ENCODE measurements at places on chromosomes 5 and 9.

GRCh38 chr9:15298362-15298761, 8.7 kb downstream of the TTC39B start:
- DNase-seq: no peak

DNA sequence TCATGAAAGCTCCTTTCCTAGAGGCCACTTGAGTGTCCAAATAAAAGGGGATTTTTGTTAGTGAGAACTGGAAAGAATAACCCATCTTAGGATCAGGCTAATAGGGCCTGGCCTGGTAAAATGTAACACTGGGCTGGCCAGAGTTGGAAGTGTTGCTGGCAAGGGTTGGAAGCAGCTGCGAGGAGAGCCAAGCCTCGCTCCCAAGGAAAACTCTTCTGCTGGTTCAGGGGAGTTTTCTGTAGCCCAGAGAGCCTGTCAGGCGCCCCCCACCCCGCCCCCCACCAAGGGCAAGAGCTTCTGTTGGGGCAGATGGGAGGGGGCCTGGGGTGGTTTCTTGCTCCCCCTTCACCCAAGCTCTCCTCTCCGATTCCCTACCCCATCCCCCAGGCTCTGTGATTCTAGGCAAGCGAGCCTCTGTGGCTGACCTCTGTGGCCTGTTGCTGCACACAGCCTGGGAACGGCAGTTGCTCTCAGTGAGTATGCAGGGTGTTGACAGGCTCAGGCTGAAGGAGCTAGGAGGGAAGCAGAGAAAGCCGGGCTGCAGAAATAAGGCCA, 547.8 kb downstream of the CCDC171 start:
- DNase-seq: no peak

GRCh38 chr5:34914671-34915138, 599 bp downstream of the RAD1 start:
- DNase-seq: no peak

- no peak for DNase-seq
These were observed 7.0 kb downstream of the UNC5A start for GRCh38 chr5:176817369-176817840.

- DNase-seq: no peak
These were observed 152.9 kb upstream of the NFIB start for GRCh38 chr9:14466828-14467227.

GRCh38 chr5:72364171-72364570, 44.0 kb downstream of the PTCD2 start:
- no peak for DNase-seq

- DNase-seq: no peak
These were observed 135.0 kb downstream of the MVB12B start for GRCh38 chr9:126461608-126462007.

- DNase-seq: no peak
These were observed 118.1 kb downstream of the PRDM6 start for GRCh38 chr5:123207081-123207537.

DNA sequence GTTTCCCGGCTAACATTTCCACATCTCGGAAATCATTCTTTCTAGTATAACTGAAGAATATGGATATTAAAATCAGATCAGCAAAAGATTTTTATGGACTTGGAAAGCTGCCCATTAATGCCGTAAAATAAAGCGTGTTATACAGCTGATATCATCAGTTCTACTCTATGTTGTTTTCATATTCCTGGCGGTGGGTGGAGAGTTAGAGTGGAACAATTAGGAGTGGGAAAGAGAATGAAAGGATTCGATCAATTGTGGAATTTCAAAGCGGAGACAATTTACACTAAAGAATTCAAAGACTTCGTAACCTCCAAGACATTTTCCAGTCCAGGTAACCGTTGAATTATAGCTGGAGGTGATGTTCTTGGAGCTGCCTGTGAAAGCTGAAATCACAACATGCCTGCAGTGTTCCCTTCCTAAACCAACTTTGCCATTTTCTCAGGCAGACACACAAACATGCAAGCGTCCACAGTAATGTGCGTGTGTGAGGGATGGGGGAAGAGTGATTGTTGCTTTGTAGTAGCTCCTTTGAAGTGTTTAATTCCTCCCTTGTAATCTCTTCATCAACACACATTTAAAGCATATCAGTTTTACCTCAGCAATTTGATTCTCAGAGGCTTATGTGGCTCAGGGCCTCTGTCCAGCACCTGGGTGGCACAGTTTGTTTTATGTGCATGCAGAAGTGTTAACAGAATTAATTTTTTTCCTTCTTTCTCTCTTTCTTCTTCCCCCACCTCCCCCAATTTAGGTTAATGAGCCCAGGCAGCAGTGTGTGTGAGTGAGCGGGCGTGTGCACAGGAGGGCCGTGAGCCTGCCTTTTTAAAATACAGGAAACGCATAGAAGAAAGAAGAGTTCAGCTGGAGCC, 544.1 kb downstream of the RAB3C start:
- DNase-seq: no peak

DNA sequence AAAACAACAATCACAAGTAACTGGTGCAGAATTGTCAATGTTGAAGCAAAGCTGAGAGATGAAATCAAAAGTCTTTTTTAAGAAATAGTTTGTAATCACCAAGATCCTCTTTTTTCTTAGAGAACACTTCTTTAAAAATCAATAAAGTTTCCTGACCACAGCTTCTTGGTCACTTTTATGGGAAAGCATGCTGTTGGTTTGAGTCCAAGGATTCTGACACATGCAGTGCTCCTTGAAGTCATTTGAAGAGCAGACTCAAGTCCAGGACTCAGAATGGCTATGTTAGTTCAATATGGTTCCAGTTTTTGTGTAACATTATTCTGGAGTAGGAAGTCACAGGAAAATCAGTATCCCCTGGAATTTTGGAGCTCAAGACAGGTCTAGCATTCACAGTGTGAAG, 480.6 kb downstream of the NR2F1-AS1 start:
- no peak for DNase-seq

DNA sequence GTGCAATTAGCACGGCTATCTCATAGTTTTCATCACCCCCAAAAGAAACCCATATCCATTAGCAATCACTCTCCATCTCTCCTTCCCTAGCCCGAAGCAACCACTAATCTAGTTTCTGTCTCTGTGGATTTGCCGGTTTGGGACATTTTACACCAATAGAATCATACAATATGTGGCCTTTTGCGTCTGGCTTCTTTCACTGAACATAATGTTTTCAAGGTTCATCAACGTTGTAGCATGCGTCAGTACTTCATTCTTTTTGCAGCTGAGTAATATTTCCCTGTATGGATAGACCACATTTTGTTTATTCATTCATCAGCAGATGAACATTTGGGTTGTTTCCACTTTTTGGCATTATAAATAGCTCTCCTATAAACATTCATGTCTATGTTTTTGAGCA, 75.4 kb upstream of the TBC1D2 start:
- no peak for DNase-seq

GRCh38 chr5:144232285-144232684, 61.6 kb downstream of the KCTD16 start:
- DNase-seq: no peak

DNA sequence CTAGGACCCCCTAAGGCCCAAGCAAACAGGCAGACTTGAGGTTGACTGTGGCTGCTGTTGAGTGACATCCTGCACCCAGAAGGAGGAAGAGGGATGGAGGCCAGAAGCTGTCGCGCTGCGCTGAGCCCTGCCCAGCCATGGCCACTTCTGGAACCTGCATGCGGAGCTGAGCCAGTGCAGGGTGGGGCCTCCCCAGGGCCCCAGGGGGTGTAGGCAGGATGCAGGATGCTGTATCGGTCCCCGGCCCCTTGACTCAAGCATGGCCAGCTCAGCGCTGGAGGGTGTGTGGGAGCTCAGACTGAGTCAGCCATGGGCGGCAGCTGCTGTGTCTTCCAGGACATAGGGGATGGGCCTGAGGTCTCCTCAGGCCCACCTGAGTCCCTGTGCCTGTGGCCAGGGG, 26.9 kb downstream of the GLT6D1 start:
- DNase-seq: no peak

DNA sequence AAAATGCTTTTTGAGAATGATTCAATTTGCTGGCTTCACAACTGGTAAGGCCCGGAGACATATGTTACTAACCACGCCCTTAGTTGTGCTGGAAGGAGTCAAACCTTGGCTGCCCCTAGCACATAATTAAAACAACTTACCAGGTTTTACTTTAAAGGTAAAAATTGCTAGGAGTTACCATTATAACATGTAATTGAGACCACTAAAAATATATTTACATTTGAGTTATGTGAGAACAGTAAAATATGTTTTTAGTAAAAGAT, 435.6 kb upstream of the CDH9 start:
- DNase-seq: no peak

DNA sequence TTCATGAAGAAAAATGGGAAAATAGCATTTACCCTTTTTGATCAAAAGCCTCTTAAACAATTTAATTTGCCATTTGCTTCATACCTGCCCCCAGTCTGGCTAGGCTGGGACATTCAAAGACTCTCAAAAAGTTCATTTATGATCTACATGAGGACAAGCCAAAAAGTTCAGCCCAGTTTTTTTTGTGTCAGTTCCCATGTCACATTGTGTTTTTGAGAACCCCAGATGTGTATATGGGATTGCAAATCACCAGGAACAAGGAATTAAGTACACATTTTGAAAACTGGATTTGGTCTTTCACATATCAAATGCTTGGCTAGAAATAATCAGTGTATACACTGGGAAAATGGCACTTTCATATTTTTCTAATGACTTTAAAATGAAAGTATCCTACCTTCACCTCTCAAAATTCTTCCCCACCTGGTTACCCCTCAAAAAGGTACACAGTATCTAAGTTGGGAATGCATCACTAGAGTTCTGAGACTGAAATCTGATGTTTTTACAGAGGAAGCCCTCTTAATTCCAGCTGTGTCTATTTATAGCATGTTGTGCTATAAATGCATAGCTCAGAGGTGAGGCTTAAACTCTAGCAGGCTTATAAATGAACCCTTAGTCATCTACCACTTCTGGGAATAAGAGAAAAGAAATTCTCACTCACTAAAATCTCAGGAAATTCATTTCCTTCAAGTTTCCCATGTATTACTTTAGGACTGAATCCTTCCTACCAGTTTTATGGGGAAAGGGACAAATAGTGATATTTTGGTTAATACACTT, 9.3 kb downstream of the STOM start:
- no peak for DNase-seq

DNA sequence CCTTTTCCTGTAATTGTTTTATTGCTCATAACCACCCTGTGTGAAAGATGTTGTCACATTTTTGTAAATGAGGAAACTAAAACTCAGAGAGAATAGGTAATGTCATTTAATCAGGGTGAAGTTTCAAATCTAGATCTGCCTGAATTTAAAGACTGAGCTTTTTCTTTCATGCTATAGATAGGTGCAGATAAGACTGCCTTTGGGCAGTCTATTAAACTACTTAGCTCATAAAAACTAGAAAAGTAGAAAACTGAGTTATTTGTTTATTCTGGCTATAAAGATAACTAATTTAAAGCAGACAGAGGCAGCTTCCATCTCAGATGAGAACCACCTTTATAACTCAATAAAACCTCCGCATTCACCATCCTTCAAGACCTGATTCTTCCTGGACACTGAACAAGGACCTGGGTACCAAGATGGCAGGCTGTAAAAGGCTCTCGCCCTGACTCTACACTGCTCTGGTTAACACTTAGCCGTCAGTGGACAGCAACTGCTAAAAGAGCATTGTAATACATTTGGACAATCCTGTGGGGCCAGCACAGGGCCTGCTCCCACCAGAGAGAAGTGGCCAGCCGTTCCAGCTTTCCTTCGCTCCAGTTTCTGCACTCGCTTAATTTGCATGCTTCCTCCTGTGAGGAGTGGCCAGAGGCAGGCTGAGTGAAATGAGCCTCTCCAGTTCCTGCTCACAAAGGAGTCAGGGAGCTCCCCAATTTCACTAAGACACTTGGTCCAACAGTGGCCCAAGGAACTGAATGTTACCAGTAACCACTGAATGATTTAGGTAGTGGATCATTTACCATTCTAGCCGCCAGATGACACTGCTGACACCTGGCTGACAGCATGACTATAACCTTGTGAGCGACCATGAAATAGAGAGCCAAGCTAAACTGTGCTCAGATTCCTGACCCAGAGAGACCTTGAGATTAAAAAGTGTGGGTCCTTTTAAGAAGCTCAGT, 566.4 kb downstream of the EFNA5 start:
- no peak for DNase-seq

- no peak for DNase-seq
These were observed 34.6 kb downstream of the RXRA start for GRCh38 chr9:134360897-134361296.

- DNase-seq: no peak
These were observed 107.0 kb downstream of the GPBP1 start for GRCh38 chr5:57280853-57281252.

- no peak for DNase-seq
These were observed 766.2 kb downstream of the PTPRD start for GRCh38 chr9:9846557-9846956.

- no peak for DNase-seq
These were observed 15.1 kb upstream of the PHF19 start for GRCh38 chr9:120891884-120892747.

DNA sequence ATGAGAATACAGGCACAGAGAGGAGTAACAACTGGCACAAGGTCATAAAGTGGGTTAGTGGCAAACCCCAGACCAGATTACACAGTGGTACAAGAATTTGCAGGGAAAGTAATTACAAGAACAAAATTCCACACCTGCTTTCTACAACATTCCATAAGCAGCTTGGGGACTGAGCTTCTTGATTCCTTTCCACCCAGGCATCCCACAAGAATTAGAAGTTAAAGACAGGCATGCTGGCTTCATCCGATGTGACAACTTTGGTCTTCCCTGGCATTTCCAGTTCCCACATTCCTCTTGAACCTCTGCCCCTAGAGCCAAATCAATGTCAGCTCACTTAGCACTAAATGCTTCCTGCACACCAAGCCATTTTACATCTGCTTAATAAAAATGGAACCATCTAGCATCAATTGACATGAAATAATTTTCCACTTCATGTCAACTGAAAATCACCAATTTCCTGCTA, 435.8 kb upstream of the PAPPA start:
- no peak for DNase-seq

All from activated T-helper 1 cell treated with anti-CD3 and anti-CD28 coated beads, Interleukin-2, amount 50 U/mL, for 16 hours (primary cell).